ENCODE measurements at places on chromosomes 7 and 10. TPM values are rescaled to one million over a fixed set of nuclear protein-coding genes. Genes with fewer than 3 reads are reported as not detected.

DNA sequence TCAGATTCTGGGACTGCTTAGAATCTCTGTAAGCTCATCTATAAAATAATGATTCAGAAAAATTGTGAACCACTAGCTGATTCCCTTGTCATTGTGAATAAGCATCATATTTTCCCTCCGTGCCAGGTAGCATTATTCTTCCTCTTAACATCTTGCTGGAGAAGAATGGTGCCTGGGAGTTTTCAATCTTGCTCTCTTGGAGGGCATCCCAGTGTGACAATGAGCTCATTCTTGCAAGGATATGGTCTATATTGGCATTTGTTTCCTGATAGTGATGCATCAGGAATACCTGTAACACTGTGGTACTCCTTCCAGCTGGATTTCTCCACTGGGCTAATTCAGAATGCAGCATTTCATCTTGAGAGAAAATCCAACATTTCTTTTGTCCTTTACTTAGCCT, 126.4 kb upstream of the ITGB1 start:
- no peak for DNase-seq

GRCh38 chr7:95405208-95405607, 9.0 kb upstream of the PON3 start:
- DNase-seq: no peak

- DNase-seq: no peak
These were observed 1.1 kb upstream of the IQUB start for GRCh38 chr7:123535517-123535916.

DNA sequence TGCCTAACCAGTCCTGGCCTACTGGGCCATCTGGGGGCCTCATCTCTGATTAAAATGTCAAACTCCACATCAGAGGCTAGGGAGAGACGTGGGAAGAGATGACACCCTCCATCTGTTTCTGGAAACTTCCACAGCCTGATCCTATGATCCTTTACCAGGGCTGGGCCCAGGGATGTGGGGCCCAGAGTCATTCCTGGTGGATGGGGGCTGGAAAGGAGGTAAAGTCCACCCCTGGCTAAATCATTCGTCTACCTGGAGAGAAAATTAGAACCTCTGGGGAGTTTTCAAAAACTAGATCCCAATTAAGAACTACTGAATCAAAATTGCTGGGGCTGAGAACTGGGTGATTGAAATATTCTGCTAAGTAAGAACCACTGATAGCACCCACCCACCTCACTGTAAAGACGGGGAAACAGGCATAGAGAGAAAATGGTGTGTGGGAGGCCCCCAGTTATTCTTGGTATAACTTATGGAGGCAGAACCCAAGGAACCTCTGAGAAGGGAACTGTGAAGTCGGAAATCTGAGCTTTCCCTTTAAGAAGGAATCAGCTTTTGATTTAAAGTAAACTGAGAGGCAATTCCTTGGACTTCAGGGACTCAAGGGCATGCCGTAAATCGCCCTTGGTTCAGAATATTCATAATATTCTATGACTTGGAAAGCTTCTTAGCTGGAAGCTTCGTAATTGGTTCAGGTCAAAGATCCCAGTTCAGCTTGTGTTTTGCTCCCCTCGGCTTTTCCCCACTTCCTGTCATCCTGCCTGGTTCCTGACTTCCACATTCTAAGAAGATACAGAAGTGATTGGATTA, 53.1 kb downstream of the PRKAG2 start:
- DNase-seq: no peak

DNA sequence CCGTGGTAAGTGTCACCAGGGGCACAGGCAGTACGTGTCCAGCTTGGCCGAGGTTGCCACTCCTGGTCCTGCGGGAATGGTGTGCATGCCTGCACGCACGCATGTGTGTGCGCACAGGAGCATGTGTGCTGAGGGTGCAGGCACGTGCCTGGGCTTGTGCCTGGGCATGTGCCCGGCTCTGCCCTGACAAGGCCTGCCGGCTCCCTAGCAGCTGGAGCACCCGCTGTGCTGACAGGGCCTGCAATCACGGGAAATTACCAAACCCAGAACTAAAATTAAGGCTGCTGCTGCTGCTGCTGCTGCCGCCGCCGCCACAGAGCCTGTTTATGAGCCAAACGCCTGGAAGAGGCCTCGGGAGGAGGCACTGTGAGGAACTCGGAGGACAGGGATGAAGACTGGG, 28.7 kb downstream of the GHRHR start:
- DNase-seq: no peak

GRCh38 chr10:88938938-88939337, 13.6 kb downstream of the ACTA2 start:
- DNase-seq: no peak

- no peak for DNase-seq
These were observed 642 bp downstream of the STK32C start for GRCh38 chr10:132306864-132307751.

- no peak for DNase-seq
These were observed 42.5 kb upstream of the ZNF438 start for GRCh38 chr10:31073996-31074721.

- DNase-seq: peak; percentile 25
These were observed 166.4 kb downstream of the C7orf25 start for GRCh38 chr7:42745357-42746059.

DNA sequence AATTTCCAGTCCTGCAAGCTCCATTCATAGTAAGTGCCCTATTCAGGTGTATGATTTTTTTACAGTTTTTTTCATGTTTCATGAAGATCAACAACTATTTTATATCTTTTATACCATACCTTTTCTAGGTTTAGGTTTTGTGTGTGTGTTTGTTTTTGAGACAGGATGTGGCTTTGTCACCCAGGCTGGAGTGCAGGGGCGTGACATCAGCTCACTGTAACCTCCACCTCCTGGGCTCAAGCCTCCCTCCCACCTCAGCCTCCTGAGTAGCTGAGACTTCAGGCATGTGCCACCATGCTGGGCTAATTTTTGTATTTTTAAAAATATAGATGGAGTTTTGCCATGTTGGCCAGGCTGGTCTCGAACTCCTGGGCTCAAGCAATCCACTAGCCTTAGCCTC, 35.0 kb downstream of the ARMH3 start:
- no peak for DNase-seq

The CFAP69 gene
- 28.4 TPM for total RNA-seq

The NUDT13 gene
- 2.0 TPM for total RNA-seq

The CCDC71L gene
- total RNA-seq: 43.5 TPM

The IL6 gene
- 381 TPM for total RNA-seq

The SMKR1 gene
- not detected for total RNA-seq

The PPP1R17 gene
- not detected for total RNA-seq

The SPDYE8 gene
- total RNA-seq: not detected

The EN2 gene
- total RNA-seq: not detected
